ENCODE measurements at places on chromosomes 6 and 20.

- DNase-seq, result no peak
Observed at GRCh38 chr6:108565091-108565766, 4.5 kb downstream of the FOXO3 start.

- DNase-seq, result no peak
Observed at GRCh38 chr6:35786810-35787209, 6.0 kb downstream of the CLPSL1 start.

DNA sequence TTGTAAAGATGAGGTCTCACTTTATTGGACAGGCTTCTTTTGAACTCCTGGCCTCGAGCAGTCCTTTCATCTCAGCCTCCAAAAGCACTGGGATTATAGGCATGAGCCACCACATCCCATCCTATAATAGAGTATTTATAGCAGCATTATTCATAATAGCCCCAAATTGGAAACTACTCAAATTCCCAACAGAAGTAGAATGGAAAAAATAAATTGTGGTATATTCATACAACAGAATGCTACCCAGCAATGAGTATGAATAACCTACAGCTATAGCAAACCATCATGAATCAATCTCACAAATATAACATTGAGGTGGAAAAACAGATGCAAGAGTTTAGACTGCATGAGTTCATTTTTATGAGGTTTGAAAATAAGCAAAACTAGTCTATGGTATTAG lies 84.8 kb upstream of the BTBD3 start:
- DNase-seq, result no peak

GRCh38 chr20:11249683-11250082 lies 575.9 kb upstream of the JAG1 start:
- DNase-seq, result no peak

DNA sequence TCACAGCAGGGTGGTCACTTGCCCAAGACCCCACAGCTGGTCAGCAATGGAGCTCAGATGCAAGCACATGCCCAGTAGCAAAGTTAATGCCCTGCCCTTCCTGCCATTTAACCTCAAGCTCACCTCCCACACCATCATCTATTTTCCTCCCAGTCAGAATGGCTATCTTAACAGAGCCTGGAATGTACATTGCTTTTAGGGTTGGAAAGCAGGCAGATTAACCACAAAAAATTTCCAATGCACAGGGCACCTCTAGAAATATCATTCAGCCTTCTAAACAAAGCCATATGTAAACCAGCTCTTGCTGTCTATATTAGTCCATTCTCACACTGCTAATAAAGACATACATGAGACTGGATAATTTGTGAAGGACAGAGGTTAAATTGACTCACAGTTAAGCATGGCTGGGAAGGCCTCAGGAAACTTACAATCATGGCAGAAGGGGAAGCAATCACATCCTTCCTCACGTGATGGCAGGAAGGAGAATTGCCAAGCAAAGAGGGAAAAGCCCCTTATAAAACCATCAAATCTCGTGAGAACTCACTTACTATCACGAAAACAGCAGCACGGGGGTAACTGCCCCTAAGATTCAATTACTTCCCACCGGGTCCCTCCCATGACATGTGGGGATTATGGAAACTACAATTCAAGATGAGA lies 106.9 kb downstream of the FYN start:
- DNase-seq, result no peak
